K562 (cell line): ENCODE measurements at places on chromosomes 11 and 22. TPM values are rescaled to one million over a fixed set of nuclear protein-coding genes. Genes with fewer than 3 reads are reported as not detected.

SESN3 gene
- total RNA-seq, result 2.5 and 2.6 TPM in 2 replicates

TUB gene
- not detected in 2 replicates for total RNA-seq

TOMT gene
- total RNA-seq, result not detected in 2 replicates

P2RY2 gene
- not detected in 2 replicates for total RNA-seq

LRRC10B gene
- total RNA-seq, result not detected in 2 replicates

ISX gene
- total RNA-seq, result 0.07 and 0.18 TPM in 2 replicates

WNT11 gene
- 0.09 TPM in 1 of 2 replicates, not detected in the other for total RNA-seq

TSG101 gene
- total RNA-seq, result 43.5 and 46.7 TPM in 2 replicates

BLID gene
- total RNA-seq, result not detected in 2 replicates

CYP2D6 gene
- total RNA-seq, result 0.18 and 0.20 TPM in 2 replicates

FAM83F gene
- total RNA-seq, result 0.07 and 0.13 TPM in 2 replicates

DNA sequence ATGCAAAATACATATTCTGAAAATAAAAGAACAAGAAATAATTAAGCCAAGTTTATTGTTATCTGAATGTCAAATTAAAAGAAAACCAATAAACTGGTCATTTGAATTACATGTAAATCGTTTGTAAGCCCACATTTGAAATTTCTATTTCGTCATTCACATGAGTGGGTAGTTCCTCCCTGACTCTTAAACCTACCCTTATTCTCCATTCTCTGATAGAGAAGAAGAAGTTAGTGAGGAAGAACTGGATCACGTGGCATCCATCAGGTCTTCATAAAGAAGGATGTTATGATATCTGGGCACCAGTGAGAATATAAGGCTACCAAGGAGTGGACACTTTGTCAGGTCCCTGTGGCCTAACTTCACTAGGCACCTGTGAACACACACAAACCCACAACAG, 328.1 kb downstream of the OPCML start:
- no peak for DNase-seq

GRCh38 chr11:100354736-100355135, 332.4 kb upstream of the ARHGAP42 start:
- no peak for DNase-seq

DNA sequence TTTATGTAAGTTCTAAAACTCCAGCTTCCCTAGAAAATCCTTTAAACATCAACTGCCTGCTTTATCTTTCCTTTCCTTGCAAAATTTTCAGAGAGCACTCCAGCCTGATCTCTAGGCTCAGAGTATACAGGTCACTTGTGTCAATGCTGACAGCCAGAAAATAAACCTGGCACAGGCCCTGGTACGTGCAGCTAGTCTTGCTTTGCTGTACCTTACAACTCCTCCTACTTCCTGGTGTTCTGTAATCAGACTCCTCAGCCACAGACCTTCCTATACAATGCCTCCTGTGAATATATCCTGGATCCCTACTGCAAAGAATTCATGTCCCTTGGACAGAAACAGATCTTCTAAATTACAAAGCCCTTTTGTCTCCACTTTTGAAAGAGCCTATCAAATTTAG, 24.2 kb upstream of the TMEM123 start:
- DNase-seq, result peak; percentile 16

GRCh38 chr22:36301384-36301828, 48.5 kb downstream of the APOL1 start:
- peak; percentile 61 for DNase-seq

DNA sequence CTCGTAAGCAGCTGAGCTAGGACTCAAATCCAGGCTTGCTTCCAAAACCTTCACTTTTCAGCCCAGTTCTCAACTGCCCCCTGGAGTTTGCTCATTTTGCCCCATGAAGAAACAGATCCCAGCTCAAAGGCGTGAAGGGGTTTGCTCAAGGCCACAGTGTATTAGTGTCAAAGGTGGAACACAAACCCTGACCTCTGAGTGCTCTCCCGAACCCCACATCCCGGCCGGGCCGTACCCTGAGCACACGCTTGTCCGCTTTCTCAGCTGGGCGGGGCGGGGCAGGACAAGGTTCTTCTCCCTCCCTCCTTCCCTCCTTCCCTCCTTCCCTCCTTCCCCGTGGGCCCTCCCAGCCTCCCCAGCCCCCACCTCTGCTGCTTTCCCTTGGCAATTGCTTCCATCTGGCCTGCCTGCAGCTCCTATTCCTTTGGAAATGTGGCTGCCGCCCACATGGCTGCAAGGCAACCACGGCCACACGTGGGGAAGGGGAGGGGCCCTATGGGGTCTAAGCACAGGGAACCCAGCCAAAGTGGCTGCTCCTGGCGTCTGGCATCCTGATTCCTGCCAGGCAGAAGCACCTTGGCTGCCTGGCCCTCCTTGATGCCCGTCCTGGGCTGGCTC, 4.1 kb downstream of the ST3GAL4 start:
- DNase-seq, result no peak

GRCh38 chr11:113045146-113045545, 83.9 kb downstream of the NCAM1 start:
- DNase-seq, result peak; percentile 6

GRCh38 chr22:38952281-38952993, 5.0 kb upstream of the APOBEC3A start:
- no peak for DNase-seq

DNA sequence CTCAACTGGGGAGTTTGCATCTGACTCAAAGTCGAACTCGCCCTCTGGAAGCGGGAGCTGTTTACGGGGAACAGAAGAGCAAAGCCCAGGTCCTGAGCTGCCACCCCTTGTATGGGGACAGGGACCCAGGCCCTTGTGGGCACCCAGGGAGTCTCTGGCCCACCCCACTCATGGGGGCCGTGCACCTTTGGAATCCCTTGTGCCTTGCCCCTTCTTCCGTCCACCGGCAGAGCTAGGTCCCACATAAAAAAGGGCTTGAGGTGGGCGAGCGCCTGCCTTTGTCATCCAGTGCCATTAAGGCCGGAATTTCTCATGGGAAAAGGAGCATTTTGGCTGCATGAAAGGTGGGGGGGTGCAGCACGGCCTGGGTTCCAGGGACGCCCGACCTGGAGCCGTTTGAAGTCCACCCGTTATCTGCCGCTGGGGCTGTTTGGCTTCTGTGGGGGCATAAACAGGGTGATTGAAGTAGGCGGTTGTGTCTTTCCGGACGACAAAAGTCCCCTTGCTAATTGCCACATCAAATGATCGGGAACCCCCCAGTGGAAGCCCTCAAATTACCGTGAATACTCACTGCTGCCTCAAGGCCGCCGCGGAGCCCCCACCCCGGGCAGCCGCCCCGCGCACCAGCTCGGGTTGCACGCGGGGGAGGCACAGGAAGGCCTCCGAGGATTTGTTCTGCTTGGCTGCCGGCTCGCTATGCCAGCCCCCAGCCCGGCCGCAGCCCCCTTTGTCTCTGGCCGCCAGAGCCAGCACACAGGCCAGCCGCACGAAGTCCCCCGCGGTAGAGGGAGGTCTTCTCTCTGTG, 49.0 kb upstream of the FGF3 start:
- DNase-seq, result no peak

GRCh38 chr11:15737320-15737719, 619.0 kb downstream of the SOX6 start:
- no peak for DNase-seq

DNA sequence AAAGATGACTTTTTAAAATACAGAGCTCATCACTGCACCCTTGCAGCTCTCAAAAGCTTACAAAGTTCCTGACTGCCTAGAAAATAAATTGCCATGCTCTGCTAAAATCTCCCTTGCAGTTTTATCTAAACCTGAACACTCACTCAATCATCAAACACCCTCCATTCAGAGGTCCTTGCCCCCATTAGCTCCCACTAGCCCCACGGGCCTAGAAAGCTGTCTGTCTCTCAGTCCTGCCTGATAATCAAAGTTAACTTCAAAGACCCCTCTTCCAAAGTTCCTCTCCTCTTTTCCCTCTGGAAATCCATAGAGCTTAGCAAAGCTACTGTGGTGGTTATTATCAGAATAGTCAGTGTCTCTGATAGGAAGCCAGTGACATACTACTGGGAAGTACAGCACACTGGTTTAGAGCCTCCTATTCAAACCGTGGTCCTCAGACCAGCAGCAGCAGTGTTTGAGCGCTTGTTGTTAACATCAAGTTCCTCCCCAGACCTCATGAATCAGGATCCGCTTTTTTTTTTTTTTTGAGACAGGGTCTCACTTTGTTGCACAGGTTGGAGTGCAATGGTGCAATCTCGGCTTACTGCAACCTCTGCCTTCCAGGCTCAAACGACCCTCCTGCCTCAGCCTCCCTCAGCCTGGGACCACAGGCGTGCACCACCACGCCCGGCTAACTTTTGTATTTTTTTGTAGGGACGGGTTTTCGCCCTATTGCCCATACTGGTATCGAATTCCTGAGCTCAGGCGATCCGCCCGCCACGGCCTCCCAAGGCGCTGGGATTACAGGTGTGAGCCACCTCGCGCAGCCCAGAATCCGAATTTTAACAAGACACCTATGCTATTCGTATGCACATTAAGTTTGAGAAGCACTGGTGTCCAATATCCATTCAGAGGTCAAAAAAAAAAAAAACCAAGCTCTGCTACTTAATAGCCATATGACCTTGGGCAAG, 1.2 kb downstream of the NDUFC2 start:
- DNase-seq, result no peak

- peak; percentile 36 for DNase-seq
Measured at GRCh38 chr11:762421-763072, 14.7 kb downstream of the GATD1 start.

DNA sequence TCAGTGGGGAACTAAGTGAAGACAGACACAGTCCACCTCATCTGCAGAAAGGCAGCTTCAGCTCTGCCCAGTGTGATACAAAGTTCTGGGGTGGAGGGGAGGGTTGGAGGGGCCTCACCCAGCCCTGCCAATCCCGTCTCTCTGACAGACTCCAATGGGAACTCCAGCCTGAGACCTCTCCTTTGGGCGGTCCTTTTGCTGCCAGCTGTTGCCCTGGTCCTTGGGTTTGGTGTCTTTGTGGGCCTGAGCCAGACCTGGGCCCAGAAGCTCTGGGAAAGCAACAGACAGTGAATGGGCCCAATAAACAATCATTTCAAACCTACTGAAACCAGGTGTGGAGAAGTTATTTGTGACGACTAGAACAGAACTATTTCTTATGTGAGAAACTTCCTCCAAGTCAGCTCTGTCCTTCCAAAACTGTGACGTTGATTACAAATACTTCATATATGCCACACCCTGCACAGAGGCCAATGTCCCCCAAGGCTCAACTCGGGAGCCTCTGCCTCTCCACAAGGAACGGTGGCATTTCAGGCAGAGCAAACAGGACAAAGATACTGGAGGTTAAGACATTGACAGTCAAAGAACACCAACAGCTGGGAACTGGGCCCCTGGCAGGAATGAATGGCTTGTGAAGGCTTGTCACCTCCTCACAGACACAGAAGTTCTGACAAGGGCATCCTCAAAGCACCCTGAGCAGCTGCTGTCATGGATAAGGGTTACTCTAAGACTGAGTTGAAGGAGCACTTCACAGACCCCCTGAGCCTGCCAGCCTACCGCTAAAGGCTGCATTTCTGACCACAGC, 8.2 kb downstream of the ZP1 start:
- DNase-seq, result no peak

GRCh38 chr11:1869427-1870325, 16.8 kb downstream of the LSP1 start:
- DNase-seq, result peak; percentile 57

DNA sequence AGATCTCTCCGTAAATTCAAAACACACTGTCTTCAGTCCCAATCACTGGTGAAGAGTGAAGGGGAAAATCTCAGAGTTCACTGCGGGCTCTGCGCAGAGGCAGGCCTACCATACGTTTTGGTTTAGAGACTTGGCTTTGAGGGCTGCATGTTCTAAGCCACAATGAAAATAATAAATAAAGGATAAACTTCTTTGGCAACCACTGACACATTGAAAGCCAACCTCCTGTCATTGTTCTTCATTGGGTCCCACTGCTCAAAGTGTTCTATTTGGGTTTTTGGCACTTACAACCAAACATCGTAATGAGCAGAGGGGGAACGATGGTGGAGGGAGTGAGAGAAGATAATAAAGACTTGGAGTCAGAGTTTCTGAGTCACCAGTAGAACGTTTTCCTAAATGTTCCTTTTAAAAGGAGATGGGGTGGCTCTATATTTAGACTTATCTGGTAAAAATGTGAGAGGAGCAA, 472.9 kb downstream of the SOX6 start:
- DNase-seq, result no peak

GRCh38 chr22:49760630-49761571, 66.8 kb downstream of the BRD1 start:
- DNase-seq, result no peak

- DNase-seq, result no peak
Measured at GRCh38 chr11:1656061-1656441, 26.5 kb downstream of the KRTAP5-5 start.

DNA sequence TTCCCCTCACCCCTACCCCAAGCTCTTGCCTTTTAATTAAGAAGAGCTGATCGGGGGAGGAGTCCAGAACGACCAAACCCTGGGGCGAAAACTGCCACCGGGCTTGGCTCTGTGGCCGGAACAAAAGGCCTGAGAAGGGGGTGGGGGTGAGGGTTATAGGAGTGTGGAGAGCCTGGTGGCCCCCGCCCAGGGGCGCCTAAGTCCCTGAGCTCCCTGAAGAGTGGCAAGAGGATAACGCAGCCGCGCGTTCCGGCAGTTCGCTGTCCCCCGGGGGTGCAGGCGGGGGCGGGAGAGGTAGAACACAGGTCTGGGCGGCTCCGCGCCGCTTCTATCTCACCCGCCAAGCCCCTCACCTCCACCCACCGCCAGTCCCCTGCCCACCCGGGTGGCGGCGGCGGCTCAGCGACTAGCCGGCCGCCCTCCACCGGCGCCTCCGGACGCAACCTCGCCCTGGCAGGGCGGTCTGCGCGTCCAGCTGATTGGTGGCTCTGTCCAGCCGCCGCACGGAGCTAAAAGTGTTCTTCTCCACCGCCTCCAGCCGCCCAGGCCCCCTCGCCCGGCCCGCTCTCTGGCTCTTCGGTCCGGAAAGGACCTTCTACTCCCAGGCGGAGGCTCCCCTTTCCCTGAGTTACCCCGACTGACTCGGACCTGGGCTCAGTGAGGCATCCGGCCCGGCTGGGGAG, 18.7 kb upstream of the BDNF start:
- no peak for DNase-seq

- DNase-seq, result no peak
Measured at GRCh38 chr11:57801183-57801485, 39.5 kb downstream of the CTNND1 start.

GRCh38 chr11:67116758-67117105, 2.3 kb upstream of the KDM2A start:
- DNase-seq, result no peak

DNA sequence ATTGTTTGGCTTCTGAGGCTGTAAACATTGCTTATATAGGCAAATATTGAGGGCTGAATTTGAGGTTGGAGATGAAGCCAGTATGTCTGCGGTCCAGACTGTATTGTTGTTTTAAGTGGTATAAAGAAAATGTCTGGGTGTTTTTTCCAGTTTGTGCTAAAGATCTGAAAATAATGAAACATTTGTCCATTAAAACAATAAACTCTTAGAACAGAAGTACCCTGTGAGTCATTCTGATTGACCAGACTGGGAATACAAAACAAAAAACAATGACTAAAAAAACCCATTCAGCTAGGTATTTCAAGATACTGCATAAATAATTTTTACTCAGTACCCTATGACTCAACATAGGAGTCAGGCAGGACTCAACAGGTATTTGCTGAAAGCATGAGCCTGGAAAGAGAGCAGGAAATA, 20.4 kb downstream of the ALKBH8 start:
- no peak for DNase-seq

GRCh38 chr11:71449596-71449995, 1.4 kb upstream of the DHCR7 start:
- DNase-seq, result peak; percentile 56

- no peak for DNase-seq
Measured at GRCh38 chr11:12253843-12254281, 123.5 kb upstream of the PARVA start.
